Right lung (tissue), 10 donors: ENCODE measurements at places on chromosomes 11 and 22. TPM values are rescaled to one million over a fixed set of nuclear protein-coding genes. Genes with fewer than 3 reads are reported as not detected.

The SIAE gene
- 13.8 TPM for polyA plus RNA-seq

The IRF7 gene
- polyA plus RNA-seq: 7.7 TPM

The EPS8L2 gene
- 57.6 TPM for polyA plus RNA-seq

The PLEKHB1 gene
- 31.4 TPM for polyA plus RNA-seq

The EEF1G gene
- polyA plus RNA-seq: 2,119 TPM

The OR51E2 gene
- 0.09 TPM for polyA plus RNA-seq

The PVALB gene
- polyA plus RNA-seq: 0.55 TPM

The CELSR1 gene
- polyA plus RNA-seq: 26.4 TPM

The CCDC116 gene
- 1.6 TPM for polyA plus RNA-seq

The C11orf91 gene
- polyA plus RNA-seq: not detected

The MIAT gene
- 3.1 TPM for polyA plus RNA-seq

- DNase-seq: no peak
Observed at GRCh38 chr11:19923626-19924025, 211.0 kb downstream of the NAV2 start.

- DNase-seq: no peak
Observed at GRCh38 chr22:50267591-50268390, 2.4 kb downstream of the MAPK11 start.

GRCh38 chr11:72257570-72257969 lies 13.6 kb upstream of the PHOX2A start:
- no peak for DNase-seq

DNA sequence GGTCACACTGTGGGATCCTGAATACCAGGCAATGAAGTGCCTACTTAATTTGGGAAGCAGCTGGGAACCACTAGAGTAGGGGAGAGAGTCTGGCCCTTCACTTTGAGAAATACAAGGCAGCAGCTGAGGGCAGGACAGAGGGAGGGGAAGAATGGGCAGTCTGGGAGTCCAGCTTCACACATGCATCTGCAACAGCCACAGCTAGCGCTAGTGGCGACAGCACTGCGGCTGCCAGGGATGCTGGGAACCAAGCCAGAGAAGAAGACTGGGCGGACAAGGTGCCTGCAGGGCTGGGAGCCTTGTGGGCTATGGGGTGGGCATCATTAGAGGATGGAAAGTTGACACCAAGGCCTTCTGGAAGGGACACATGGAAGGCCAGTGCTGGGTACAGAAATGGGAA lies 15.8 kb downstream of the SCUBE2 start:
- no peak for DNase-seq

DNA sequence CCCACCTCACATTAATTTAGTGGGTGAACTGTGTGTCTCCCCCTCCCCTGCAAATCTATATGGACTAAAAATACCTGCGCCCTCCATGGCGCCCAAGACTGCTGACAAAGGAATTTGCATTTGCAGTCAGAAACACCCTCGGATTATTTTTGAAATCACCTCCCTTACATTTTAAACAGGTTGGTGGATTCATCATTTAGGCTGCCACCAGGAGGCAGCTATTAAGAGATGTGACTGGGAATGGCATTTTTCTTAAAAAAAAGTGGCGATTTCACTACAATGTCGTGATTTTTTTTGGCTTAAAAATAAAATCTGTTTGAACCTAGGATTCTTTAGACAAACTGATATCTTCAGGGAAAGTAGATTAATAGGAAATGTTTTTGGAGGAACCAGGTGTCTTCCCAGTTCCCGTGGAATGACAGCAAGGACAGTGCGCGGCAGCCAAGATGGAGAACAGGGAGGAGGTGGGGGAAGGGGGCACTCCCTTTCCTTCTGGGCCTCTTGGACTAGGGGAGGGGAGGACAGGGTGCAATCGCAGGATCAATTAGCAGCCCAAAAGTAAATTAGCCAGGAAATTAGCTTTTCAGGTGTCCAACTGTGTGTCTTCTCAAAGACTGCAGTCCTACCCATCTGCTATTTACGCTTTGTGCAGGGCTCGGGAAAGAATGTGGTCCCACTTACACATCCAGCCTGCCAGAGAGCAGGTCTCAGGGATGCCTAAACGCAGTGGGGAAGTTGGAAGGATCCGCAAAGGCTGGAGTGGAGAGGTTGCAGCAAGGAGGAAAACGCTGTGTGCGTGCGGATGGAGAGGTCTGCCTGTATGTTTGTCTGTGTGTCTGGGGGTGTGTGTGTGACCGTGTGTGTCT lies 496.4 kb downstream of the NTM start:
- DNase-seq: no peak

GRCh38 chr11:126476977-126477376 lies 121.5 kb downstream of the ST3GAL4 start:
- DNase-seq: no peak

DNA sequence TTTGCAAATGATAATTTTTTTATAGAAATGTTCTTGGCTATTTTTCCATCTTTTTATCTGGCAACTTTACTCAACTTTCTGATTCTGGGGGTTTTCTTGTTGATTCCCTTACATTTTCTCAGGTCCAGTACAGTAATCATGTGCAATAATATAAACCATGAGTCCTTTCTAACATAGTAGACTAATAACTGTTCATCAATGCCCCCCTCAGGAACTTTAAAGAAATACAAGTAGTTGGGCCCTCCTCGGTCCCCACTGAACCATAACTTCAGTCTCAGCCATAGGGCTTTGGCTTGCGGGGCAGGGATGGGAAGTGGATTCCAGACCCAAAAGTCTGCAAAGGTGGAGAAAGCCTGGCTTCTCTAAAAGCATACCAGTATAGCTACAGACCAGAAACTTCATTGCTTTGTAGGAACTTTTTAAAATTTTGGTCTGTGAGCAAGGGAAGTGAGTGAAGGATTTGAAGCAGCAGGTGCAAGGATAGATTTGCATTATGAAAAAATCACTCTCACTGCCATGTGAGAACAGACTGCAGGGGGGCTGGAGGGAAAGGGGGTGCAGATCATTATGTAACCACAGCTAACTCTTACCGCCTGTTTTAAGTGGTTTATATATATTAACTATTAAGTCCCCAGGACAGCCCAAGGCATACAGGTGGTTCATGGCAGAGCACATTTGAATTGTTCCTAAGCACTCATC lies 10.4 kb upstream of the TUB start:
- no peak for DNase-seq

DNA sequence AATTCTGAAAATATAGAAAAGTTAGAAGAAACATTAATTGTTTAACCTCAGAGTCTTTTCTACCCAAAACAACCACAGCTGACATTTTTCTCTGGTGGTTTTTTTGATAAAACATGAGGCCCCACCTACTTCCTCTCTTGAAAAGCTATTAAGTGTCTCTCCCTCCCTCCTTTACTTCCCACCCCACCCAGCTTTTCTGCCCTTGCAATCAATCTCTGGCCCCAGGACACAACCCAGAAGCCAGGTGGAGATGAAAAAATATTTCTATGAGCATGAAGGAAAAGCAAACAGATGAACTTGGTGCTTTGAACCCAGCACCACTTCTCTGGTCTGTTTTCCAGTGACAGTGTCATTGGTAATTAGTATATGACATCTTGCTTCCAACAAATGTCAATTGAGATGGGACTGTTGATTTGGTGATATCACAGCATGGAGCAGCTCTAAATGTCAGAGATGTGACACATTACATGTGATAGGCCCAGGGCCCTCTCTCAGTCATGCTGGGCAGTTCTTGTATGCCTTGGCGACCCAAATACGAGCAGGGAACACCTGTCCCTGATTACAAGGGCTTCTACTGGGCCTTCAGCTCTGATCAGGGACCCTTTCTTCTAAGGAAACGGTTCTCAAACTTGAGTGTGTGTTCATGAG lies 23.9 kb upstream of the TMPRSS13 start:
- DNase-seq: no peak

DNA sequence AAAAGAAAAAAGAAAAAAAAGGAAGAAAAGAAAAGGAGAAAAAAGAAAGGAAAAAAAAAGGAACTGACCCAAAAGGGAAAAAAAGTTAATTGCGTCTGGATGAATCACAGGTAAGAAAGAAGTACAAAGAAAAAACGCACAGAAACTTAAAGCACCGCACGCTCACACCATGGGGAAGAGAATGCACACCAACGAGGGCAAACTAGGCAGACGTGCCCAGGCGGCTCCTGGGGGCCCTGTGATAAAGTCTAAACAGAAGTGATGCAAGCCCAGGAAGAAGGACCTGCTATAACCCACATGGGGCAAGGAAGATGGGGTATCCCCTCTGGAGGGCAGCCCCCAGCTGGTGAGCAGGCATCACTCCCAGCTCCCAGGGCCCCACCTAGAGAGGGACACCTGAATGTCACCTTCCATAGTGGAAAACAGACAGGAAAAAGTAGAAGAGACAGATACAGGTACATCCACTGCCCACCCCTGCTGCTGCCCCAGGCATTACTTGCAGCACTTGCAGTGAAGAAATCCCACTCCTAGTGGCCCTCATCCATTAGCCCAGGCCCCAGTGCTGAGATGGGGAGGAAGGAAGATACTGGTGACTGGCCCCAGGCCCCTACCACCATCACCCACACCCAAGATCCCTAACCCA lies 28.9 kb downstream of the NAP1L4 start:
- no peak for DNase-seq

DNA sequence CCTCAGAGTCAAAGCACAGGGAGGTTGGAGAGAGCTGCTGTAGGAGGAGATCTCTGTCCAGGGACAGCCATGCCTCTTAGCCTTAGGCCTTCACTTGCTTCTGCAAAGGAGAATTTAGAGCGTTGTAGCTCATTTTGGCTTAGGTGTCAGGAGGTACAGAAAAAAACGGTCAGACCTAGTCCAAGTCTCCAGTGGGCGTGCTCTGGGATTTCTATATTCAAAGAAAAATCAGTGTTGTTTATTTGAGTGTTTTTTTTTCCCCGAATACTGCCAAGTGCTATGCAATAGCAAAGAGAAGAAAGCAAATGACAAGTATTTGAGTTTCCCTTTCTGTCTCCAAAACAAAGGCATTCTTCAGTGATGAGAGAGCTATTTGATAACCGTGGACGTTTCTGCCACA lies 22.7 kb upstream of the OPCML start:
- no peak for DNase-seq

- DNase-seq: no peak
Observed at GRCh38 chr22:40479887-40480538, 109.6 kb downstream of the SGSM3 start.

DNA sequence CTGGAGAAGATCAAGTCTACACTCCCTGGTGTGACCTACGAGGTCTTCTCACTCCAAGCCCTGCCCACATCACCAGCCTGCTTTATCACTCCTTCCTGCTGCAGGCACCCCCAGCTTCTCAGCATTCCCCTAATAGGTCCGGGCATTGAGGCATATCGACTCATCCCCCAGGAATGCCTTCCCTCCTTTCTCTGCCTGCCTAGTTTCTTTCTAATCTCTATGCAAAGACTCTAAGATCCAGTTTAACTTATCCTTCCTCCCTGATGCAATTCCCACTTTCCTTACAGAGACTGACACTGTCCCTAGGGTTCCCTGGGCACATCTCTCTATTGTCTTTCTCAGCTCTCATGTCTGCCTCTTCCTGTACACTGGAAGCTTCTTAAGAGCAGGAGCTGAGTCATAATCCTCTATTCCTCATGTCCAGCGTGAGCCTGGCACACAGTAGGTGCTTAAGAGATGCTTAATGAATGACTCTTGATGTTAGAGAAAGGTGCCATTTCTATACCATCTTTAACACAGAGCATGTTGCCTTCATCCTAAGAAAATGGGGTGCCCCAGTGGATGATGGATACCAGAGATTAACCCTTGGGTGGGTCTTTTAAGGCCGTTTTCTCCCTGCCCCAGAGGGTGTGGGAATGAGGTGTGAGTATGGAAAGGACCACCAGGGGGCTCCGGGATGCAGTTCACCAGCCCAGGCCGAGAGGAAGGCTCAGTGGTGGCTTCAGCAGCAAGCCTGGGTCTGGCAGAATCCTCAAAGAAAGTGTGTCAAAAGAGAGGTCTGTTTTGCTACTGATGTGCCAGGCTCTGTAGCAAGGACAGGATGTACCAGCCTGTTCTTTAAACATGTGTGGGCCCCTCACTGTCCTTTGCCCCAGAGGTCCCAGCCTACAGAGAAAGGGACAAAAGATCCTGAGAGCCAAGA lies 34.7 kb downstream of the PARVA start:
- no peak for DNase-seq

- no peak for DNase-seq
Observed at GRCh38 chr11:2583605-2583958, 116.2 kb downstream of the KCNQ1OT1 start.

DNA sequence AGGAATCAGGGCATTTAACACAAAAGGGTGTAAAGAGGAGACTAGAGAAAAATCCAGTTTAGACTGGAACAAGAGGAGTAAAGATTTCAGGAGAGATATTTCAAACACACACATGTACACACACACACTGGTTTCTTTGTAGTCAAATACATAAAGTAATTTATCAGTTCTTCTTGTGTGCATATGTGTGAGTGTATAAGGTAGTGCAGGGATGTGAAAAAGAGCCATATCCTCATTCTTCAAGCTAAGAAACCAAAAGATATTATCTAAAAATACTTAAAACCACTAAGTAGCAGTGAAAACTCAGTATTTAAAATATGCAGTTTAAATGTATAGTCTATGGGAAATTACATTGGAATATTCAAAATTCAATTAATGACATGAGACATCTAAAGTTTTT lies 52.5 kb upstream of the CARD18 start:
- no peak for DNase-seq

- no peak for DNase-seq
Observed at GRCh38 chr22:37776639-37777005, 31.1 kb upstream of the GCAT start.
